ENCODE measurements at places on chromosomes 16 and 17.

DNA sequence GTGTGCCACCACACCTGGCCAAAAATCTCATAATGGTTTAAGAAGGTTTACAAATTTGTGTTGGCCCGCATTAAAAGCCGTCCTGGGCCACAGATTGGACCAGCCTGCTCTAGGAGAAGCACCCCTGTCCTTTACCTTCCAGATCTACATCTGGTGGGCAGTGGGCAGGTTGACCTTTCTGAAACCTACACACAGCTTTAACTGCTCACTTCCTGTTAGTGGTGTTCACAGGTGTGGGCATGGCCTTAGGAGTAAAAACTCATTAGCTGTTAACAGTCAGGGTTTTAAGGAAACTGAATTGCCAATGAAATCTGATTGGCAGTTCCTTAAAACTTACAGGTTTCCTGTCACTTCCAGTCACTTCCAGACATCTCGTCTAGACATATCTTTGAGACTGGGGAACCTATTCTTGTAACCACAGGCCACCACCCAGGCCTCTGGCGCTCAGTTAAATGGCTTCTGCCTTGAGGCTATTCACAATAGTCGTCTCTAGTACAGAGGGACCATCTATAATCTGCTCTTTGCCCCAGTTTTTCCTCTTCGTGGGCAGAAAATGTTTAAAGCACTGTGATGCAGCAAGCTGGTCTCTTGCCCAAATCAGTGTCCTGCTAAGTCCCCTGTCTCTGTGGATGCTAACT, 29.3 kb downstream of the GNGT2 start:
- no peak for DNase-seq

DNA sequence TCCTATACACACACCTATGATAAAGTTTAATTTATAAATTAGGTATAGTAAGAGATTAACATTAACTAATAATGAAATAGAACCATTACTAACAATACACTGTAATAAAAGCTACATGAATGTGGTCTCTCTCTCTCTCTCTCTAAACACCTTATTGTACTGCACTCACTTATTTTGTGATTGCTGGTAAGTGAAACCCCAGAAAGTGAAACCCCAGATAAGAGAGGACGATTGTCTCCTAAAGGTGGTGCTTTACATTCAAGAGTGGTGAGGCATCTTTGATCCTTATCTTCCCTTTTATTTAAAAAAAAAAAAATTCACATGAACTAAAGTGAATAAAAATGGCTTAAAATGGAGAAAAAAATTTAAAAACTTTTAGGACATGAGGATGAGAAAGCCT, 80.1 kb upstream of the TRAP1 start:
- no peak for DNase-seq

GRCh38 chr17:4807605-4808377, 839 bp downstream of the PLD2 start:
- DNase-seq: no peak

DNA sequence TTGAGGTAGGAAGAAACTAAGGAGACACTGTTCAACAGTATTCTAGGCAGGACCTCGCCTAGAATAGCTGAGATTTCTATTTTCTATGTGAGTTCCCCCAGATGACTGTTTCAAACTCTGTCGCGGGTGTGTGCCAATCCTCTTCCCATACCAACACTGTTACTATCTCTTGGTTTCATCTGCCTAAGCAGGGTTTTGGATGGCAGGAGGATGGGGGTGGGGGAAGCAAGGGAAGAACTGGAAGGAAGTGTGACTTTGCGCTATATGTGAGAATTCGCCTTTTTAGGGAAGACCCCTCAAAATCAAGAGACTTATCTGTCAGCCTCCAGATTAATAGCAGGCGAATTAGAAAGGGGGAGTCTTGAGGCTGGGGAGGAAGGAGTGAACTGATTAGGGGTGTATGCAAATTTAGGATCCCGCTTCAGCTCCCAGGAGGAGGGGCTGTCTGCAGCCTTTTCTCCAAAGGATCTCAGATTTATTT, 521 bp upstream of the G6PC3 start:
- no peak for DNase-seq

GRCh38 chr16:77335652-77336234, 99.1 kb downstream of the ADAMTS18 start:
- no peak for DNase-seq

DNA sequence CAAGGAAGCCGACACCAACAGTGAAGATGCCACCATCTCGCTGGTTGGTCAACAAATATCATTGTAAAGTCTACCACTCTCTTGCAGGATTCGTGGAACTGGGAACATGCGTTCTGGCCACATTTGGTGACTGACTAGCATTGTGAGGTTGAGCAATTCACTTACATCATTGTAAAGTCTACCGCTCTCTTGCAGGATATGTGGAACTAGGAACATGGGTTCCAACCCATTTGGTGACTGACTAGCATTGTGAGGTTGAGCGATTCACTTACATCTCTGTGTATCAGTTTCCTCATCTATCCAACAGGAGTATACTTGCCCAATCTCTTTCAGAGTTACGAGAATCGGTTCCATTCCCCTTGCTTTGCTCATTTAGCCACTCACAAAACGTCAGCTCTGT, 42.6 kb upstream of the RPH3AL start:
- no peak for DNase-seq

GRCh38 chr16:61263400-61263799, 772.8 kb downstream of the CDH8 start:
- DNase-seq: no peak
